Hematopoietic multipotent progenitor cell treated with erythropoietin and hydrocortisone succinate and interleukin-3 and kit ligand, for 8 days (in vitro differentiated cells): ENCODE measurements at places on chromosomes 5 and 9.

DNA sequence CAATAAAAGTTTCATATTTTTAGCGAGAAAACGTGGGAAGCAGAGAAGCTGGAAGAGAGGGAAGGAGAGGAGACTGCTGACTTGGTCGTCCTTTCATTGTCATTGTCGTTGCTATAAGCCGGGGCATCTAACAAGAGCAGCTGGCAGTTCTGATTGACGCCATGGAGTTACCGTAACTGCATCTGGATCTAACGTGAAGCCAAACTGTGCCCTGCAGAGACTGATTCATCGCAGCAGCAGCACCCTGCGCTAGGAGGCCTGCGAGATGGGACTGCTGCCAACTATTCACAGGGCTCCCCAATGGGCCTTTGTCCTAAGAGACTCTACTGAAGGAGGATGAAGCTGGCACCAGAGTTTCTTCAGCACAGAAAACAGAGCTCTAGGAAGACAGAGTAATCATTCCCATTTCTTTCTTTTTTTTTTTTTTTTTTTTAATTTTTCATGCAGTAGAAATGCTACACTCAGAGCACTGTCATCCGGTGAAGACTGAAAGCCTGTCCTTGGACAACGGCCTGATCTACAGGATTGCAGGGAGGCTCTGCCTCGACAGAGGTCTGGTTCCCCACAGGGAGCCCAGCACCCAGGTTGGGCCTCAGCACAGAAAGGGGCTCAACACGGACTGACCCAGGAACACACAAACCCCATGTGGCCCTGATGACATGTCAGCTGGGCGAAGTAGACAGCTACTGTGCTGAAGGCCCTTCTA lies 47.8 kb downstream of the RETREG1 start:
- no peak for DNase-seq

GRCh38 chr9:120152295-120152694 lies 427.7 kb downstream of the CDK5RAP2 start:
- no peak for DNase-seq

DNA sequence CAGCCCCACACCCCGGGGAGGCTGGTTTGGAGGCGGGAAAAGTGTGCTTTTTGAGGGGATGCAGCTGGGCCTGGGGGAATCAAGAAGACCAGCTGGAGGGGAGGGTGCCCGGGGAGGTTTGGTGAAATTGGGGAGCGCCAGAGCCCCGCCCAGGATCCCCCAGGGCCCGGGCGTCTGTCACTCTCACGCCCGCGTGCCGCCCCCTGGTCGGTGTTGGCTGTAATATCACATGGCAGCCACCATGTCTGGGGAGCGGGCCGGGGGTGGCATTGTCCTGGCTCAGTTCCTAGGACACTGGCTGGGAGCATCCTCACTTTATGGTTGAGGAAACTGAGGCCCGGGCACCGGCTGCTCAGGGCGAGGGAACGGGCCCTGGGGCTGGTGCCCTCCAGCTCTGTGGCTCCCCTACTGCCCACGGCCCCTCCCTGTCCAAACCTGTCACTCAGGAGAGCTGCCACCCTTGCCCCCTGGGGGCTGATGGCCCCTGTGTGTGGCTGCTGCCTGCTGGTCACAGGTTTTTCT lies 27.5 kb downstream of the ASS1 start:
- DNase-seq, result no peak

GRCh38 chr5:174828804-174829510 lies 104.6 kb downstream of the MSX2 start:
- DNase-seq, result no peak

DNA sequence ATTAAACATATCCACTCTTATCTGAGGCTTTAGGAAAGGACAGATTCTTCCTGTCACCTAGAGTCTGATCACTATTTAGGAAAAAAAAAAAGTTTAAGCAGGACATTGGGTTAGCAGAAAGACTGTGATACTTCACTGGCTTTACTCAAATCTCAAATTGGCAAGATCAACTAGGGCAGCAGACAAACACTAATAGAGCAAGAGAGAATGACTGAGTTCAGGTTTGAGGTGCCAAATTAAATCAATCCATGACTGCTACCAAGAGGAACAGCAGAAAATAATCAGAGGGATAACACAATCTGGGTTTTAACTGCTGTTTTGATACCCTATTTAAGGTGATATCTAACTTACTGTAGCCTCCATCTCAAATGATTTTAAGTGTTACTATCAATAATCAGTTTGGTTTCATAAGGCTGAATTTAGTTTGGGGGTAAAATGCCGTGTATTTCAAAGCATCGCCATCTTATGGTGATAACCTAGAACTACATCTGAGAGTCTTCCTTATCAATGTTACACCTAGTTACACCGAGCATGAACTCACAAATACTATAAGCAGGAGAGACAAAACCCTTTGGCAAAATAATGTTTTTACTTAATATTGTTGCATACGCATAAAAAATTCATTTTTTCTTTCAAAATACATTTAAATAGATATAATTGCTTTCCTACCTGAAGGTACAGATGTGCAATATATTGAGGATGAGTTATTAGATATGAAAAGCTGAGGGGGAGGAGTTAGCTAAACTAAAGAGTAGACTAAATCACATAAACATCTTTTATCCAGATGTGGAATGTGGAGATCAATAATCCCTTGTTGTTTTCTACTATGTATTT lies 286.4 kb upstream of the CDH12 start:
- peak; percentile 40 for DNase-seq

DNA sequence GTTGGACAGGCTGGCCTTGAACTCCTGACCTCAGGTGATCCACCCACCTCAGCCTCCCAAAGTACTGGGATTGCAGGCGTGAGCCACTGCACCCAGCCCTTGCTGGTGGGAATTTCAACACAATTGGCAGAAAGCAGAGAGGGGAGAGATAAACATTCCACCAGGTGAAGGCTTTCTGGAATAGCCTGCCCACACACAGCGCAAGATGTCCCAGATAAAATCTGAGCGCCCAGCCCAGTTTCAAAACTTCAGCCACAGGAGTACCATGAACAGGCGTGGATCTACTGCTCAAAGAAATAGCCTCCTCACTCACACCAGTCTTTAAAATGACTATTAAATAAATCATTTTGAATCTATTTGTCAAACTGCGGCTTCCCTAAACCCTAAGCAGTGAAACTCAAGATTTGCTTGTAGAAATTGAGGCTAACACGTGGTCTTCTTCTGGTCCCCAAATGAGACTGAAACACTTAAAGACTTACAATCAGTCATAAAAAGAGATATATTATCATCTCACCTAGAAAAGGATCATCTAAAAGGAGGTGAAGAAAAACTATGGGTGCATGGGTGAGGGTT lies 34.7 kb downstream of the CAPSL start:
- no peak for DNase-seq

GRCh38 chr9:92669527-92669889 lies 423 bp downstream of the IPPK start:
- no peak for DNase-seq

GRCh38 chr5:135191084-135191826 lies 157.2 kb upstream of the PITX1 start:
- peak; percentile 82 for DNase-seq

GRCh38 chr5:91373006-91373405 lies 10.1 kb downstream of the ARRDC3 start:
- no peak for DNase-seq

DNA sequence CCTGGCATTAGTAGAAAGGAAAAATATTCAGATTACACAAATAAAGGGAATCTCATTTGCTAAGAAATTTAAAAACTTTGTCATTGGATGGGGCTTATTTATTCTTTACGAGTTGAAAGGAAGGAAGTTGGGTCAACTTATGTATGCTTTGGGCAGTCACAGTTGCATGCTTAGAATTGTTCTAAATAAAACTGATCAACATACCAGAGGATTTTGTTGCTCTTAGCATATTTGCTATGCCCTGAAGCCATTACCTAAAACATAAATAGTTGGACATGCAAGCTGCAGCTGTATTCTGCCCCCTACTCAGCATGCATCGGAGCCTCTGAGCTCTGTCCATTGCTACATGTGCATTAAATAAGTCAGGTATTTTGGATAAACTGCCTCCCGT lies 172.7 kb upstream of the MEF2C start:
- peak; percentile 19 for DNase-seq

GRCh38 chr5:3736926-3737325 lies 141.3 kb downstream of the IRX1 start:
- DNase-seq, result no peak

DNA sequence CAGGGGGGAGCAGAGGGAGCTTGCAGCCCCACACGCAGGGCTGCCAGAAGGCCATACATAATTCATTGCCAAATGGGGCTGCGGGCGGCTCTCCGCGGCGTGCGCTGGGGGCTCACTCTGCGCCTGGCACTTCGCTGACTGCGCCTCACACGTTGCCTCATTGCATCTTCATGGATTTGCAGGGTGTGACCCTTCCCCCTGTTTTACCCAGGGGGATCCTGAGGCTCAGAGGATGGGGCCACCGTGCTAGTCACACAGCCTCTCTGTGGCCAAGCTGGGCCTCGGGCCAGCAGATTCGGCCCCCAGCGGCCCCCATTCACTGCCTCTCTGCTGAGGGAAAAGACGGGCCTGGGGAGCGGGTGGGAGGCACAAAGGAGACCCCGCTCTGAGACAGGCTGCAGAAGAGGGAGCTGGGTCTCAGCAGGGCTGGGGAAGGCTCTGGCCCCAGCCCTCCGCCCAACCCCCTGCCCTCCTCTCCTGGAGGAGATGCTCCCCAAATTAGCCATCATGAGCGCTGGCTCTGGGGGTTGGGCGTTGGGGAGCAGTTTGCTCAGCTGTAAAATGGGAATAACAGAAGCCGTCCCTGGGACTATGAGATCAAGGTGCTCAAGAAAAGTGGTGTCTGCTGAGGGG lies 115.5 kb downstream of the C9orf50 start:
- no peak for DNase-seq

DNA sequence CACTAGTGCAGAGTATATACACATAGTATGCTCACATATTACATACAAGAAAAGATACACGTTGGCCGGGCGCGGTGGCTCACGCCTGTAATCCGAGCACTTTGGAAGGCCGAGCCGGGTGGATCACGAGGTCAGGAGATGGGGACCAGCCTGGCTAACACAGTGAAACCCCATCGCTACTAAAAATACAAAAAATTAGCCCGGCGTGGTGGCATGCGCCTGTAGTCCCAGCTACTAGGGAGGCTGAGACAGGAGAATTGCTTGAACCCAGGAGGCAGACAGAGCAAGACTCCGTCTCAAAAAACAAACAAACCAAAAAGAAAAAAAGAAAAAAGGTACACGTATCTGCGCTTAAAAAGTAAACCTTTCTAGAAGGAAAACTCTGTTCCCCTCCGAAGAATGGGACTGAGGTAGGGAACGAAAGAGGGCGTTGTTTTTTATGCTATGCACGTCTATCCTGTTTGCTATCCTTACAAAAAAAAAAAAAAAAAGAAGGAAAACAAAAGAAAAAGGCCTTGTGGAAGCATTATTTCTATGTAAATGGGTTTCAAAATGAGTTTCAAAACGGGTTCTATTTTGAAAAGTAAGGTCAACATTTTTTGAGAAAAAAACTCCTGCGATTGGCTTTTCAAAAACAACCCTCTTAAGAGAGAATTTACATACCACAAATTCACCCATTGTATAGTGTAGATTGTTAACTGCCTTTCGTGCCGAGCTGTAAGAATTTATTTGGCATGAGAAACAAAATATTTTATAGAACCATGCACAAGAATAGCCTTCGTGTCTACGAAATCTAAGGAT lies 1.2 kb downstream of the AK3 start:
- DNase-seq, result peak; percentile 38

- DNase-seq, result no peak
These were observed 15.6 kb upstream of the DENND1A start for GRCh38 chr9:123945532-123945931.

DNA sequence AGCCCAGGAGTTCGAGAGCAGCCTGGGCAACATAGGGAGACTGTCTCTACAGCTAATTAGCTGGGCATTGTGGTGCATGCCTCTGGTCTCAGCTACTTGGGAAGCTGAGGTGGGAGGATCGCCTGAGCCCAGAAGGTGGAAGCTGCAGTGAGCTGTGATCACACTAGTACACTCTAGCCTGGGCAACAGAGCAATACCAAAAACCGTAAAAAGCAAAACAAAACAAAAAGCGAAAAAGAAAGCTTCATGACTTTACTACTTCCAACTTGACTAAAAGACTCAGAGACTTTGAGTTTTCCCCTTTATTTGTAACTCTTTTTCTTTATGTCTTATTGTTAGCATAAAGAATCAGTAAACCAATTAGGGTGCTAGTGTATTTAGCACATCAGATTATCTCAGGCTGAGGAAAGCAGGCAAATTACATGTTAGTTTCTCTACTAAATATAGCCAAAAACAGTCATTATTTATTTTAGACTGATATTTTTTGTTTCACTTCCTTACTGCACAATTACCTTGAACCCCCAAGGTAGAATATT lies 5.4 kb downstream of the RAD17 start:
- DNase-seq, result no peak

GRCh38 chr9:136311051-136312008 lies 7.4 kb upstream of the CCDC187 start:
- peak; percentile 23 for DNase-seq

GRCh38 chr5:135034236-135034962 lies 371 bp upstream of the PITX1 start:
- DNase-seq, result peak; percentile 37

DNA sequence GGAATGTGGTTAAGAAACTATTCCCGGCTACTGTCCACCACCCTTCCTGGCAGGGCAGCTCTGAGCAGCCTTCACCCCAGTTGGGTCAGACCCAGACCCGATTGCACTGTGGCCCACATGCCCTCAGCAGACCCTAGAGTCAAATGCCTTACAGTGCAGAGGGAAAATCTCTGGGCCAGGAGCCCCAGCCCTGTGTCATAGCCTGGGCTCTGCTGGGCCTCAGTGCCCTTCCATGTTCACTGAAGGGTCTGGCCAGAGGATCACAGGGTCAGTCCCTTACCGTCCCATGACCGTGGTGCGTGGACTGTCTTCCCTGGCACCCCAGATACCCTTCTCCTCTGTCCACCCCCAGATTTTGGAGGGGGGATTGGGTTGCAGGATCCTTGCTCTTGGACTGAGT lies 73.5 kb upstream of the COL5A1 start:
- DNase-seq, result no peak

GRCh38 chr9:38060681-38061080 lies 8.3 kb downstream of the SHB start:
- peak; percentile 74 for DNase-seq

DNA sequence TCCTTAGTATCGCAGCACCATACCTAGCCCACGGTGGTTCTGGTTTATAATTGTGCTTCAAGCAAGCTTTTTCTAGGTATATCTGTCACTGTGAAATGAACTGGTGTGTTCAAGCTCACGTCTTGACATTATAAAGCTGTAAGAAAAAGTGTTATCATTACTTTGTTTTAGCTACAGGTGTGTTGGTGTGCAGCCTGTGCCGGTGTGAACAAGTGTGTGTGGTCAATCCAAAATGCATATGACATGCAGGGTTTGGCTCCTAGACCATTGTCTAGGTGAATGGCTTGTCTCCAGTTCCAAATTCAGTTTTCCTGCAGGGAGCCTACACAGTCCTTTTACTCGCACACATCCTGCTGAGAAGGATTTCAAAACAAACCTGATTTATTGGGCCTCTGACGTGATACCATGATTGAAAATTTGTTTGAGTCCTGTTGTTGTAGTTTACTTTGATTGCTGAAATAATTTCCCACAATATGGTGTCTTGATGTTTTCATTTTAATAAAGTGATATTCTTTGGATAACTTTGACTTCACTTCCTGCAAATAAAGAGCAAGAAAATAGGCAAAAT lies 3.7 kb downstream of the LSM11 start:
- DNase-seq, result no peak

GRCh38 chr5:129445379-129445778 lies 14.7 kb upstream of the ADAMTS19 start:
- DNase-seq, result no peak

- peak; percentile 82 for DNase-seq
These were observed 2.9 kb upstream of the DPM2 start for GRCh38 chr9:127940593-127940992.

- no peak for DNase-seq
These were observed 121.1 kb downstream of the LHX2 start for GRCh38 chr9:124132671-124133147.
